Stimulated activated CD4-positive, alpha-beta T cell treated with anti-CD3 and anti-CD28 coated beads, TNF-alpha, amount 100 ng/mL, for 1 hour (primary cell): ENCODE measurements at places on chromosomes 3 and 15.

DNA sequence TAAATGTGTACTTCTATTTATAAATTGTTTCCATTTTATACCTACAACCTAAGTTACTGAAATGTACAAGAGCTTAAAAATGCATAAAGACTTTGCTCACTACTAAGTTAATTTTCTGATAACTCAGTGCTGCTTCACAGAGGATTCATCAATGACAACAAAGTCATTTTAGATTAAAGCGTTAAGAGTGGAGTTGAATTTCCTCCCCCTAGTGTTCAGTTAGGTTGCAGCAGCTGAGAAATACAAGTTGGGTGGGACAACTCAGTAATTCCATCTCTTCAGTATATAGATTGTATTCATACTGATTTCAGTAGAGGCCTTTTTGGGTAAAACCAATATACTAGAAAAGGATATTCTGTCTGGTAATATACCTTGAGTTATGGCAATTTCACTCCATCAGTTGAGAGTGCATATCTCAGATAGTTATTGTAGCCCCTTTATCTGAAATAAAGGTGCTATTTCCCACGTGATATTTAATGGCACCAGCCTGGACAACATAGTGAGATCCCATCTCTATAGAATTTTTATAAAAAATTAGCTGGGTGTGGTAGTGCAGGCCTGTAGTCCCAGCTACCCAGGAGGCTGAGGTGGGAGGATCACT, 6.9 kb upstream of the RPL35A start:
- no peak for DNase-seq

- no peak for DNase-seq
Measured at GRCh38 chr15:72358121-72358520, 17.7 kb downstream of the HEXA start.

- no peak for DNase-seq
Measured at GRCh38 chr3:47347217-47347801, 33.5 kb upstream of the PTPN23 start.

DNA sequence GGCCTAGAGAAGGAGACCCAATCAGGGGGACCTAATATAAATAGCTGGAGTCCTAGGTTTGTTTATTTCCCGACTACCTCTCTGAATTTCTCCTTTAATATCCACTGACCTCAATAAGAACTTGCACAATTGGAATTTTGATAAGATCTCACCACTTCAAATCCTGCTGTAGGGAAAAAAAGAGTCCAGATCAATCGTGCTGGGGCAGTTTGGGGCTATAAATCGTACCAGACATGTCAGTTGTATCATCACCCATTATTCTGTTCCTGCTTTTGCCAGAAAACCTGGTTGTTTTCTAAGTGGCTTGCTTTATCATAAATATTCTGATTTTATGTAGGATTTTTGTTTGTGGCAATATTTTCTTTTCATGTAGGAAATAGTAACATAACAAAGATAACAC, 281.3 kb downstream of the DIPK2A start:
- DNase-seq: no peak

DNA sequence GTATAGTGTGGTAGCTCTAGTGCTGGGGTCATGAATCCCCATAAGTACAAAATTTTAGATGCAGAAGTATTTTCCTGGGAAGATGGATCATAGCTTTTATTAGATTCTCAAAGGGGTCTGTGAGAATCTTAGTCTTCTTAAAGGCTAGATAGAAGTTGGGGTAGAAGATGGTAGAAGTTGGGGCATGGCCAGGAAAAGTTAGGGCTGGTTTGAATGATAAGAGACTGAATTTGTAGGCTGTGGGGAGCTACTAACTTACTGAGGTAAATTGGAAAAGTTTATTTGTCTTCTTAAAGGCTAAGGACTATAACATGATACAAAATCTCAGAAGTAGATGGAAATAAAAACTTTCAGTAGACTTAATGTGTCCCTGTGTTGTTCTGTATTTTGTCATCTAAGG, 1.6 kb upstream of the UBE2Q2 start:
- DNase-seq: no peak

DNA sequence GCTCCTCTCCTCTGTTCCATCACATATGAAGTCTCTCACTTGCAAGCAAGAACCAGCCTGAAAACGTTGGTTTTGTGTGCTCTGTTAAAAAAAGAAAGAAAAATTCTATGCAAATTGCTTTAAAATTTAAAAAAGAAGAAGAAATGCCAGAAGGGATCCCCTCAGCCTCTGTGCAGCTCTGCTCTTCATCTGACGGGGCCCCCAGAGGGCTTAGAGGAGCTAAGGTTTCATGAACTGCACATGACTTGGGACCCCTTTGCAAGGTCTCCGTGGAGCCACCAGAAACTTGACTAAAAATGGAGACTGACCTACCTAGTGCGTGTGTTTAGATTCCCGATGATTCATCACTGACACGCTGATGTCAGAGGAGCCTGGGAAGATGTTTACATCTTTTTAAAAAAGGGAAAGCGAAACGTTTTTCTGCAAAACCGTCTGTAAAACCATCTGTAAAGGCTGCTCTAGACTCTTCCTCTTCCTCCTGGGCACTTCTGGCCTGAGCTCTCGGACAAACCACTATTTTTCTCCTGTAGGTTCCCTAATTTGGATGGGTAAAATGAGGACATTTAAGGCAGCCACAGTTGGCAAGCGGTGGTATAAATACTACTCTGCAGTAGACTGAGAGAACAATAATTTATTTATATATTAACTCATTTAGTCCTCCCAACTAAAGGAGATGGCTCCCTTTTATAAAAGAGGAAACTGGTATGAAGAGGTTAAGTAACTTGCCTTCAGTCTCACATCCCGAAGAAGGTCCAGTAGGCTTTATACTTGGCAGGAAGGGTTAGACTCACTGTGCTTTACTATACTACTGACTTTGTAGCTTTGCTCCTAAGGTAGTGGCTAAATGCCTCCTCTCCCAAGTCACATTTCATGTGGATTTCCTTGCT, 67.2 kb upstream of the POLG start:
- DNase-seq: no peak

GRCh38 chr3:42118762-42119361, 27.7 kb downstream of the TRAK1 start:
- no peak for DNase-seq

DNA sequence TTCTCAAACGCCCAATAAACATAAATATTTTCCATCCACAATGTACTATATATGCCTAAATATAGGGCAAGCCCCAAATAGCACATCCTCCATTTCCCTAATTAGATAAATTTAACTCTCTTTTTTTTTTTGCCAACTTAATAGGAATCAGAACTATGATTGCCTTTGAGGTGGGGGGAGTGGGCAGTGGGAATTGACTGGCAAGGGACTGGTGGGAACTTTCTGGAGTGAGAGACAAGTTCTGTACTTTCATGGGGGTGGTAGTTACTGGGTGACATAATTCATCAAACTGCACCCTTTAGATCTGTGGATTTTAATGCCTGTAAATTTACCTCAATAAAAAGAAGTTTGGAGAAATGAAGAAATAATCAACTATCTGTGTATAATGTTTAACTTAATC, 88.2 kb upstream of the CTDSPL start:
- no peak for DNase-seq

DNA sequence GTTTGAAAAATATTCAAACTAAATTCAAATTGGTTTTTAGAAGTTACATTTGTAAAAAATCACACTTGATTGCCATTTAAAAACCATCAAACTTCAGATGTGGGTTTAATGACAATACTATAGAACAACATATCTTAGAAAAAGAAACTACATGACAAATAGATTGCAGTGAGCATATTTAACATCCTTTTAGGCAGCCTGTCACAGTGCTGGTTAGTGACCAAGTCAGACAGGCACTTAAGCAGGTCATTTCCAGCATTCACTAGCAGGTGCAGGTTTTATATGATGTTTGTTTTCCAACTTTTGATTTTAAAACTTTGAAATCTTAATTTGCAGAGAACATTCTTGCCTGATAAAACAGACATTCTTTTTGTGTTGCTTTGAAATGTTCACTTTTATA, 115.7 kb downstream of the MBNL1 start:
- DNase-seq: no peak

DNA sequence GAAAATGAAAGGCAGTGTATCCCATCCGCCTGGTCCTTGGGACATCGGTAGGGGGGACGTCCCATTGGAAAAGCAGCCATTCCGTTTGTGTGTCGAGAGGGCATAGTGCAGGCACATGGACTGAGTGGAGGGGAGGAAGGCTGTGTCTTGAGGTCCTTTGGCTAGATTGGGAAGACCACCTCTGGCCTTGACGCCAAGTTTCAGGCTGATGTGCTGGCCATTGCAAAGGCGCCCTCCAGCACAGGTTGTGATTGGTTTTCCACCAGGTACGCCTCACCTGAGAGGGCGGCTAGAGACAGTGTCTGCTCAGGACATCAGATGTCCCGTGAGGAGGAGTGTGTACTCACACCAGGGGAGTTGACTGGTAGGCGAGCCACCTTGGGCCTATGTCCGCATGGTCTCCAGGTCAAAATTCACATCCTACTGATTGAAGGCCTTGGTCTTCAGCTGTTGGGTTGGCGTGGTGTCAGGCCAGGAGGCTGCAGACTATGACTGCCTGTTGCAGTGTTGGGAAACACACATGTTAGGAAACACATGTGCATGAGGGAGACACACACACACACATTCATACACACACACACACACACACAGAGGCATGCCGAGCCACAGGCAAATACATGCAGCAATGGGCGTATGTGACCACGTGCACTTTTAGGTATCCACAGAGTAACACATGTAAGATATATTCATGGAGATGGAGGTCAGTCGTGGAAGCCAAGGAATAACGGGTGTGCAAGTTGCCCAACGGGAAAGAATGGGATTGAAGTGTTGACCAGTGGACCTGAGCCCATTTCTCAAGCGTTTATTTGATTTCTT, 98.4 kb downstream of the SNRPN start:
- DNase-seq: no peak

DNA sequence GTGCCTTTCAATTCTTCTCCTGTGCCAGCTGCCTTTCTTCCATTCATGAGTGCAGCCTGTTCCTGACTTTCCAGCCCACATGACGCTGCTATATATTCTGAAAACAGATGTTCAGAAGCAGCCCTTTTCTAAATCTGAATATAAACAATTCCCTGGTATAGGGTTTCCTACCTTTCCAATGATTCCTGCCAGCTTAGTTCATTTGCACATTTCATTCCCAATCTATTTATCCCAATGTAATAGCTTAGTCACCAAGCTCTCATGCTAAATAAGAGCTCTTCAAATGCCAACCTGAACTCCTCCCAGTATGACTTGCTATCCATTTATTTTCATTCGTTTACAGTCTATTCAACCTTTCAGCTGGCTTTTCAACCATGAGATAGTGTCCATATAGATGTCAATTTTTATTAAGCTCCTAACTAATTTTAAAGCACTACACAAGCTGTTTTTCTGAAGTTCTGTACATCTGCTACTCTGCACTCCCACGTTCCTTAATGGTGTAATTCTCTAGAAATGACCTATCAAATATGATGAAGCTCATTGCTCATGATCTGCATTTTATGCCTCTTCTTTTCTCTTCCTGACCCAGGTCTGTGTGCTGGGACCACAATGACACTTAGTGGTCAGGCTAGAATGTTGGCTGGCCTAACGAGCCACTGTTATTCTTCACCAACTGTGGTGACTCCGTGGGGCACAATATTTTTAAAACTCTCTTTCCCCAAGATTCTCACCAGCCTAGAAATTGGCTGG, 605.0 kb upstream of the TBL1XR1 start:
- DNase-seq: no peak

DNA sequence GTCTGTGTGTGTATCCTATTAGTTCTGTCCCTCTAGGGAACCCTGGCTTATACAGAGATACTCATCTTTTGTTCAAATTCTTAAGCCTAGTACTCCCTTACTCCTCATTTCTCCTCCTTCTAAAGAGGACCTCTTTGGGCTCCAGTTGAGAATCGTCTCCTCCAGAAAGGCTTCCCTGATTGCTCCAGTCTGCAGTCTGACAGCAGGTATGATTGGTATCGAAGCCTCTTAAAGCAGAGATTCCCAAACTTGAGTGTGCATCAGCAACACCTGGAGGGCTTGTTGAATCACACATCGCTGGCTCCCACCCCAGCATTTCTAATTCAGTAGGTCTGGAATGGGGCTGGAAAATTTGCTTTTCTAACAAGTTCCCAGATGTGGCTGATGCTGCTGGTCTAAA, 60.9 kb upstream of the NMNAT3 start:
- DNase-seq: no peak
